Activated CD4-positive, alpha-beta T cell treated with anti-CD3 and anti-CD28 coated beads, Interleukin-2, amount 10 ng/mL, durations not matched to agents 24 days and 14 days (primary cell): ENCODE measurements at places on chromosomes 2 and 18.

GRCh38 chr18:76435316-76435989 lies 59.6 kb downstream of the ZNF516 start:
- DNase-seq: no peak

DNA sequence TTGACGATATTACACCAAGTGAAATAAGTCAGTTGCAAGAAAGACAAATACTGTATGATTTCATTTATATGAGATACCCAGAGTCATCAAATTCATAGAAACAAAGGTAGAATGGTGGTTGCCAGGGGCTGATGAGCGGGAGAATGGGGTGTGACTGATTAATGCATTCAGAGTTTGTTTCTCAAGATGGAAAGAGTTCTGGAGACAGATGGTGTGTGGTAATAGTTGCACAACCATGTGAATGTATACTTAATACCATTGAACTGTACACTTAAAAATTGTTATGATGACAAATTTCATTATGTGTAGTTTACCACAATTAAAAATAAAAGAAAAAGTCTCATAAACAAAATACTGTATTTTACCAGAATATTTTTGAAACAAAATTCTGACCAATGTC lies 117.3 kb downstream of the PIGN start:
- no peak for DNase-seq

GRCh38 chr2:231926761-231927565 lies 767 bp upstream of the NPPC start:
- no peak for DNase-seq

- no peak for DNase-seq
These were observed 950.6 kb downstream of the TRIB2 start for GRCh38 chr2:13667415-13667757.

DNA sequence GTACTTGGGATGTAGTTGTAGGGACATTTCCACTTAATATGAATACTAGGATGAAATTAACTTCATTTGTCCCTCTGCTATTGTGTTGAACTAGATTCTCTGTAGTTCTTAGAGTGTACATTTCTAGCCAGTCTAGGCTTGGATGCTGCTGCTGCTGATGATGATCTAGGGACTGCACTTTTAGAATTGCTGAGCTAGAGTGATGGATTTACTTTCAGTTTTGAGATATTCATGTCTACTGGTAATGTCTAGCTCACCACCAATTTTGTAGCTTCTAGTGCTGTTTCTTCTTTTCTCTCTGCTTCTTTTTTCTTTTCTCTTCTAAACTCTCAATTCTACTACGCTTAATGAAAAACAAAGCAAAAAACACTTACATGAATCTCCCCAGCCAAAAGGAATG lies 49.4 kb downstream of the MRPS9 start:
- no peak for DNase-seq
